T-helper 17 cell (primary cell): ENCODE measurements at places on chromosomes 3 and 15. TPM values are rescaled to one million over a fixed set of nuclear protein-coding genes. Genes with fewer than 3 reads are reported as not detected.

Gene CCRL2
- 1.9 TPM for total RNA-seq

- no peak for DNase-seq
Observed at GRCh38 chr3:71862371-71863140, 77.6 kb upstream of the PROK2 start.

GRCh38 chr3:136651581-136651980, 100.6 kb downstream of the STAG1 start:
- no peak for DNase-seq

Gene RBP2
- total RNA-seq = not detected

Gene DISP2
- 0.03 TPM for total RNA-seq

DNA sequence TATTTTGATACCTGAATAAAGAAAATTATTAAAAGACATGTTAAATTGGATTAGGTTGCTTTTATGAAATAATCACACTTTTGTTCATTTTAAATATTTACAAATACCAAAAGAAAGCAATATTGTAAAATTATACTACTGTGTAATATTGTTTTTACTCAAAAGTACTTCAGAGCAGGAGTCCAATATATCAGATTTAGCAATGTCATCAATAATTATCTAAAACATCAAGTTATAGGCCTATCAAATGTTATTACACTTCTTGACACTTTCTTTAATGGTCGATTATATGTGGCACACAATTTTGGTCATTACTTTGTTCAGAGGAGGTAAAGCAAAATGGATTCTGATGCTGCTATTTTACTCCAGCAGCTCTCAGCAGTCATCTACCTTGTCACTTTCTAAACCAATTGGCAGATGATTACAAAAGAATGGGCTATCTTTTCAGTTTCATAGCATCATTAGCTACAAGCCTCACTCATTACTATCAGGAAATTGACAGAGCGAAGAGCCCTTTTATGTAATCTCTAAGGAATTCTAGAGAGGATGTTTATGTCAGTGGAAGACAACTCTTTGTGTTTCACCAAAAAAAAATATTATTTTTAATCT, 318.6 kb downstream of the PLOD2 start:
- DNase-seq = no peak

- no peak for DNase-seq
Observed at GRCh38 chr3:143070977-143071551, 48.5 kb upstream of the CHST2 start.

GRCh38 chr3:29686889-29687592, 406.2 kb downstream of the RBMS3 start:
- no peak for DNase-seq

DNA sequence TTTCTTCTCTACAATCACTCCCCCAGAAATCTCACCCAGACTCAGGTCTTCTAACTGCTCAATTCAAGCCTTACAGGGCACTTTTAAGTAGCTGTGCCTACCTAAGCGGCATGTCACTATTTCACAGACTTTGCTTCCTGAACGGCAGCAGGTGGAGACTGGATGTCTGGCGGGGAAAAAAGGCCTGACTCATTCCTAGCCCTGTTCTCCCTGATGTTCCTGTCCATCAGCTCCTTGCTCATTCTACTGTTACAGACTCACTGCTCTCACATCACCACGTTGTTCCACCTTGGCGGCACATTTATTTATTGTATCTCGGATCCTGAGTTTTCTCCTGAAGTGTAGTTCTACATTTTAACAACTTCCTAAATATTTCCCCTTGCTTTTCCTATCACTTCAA, 52.6 kb upstream of the ATP11B start:
- DNase-seq = no peak

GRCh38 chr3:76661527-76662250, 378.2 kb upstream of the ROBO2 start:
- DNase-seq = no peak

Gene TMC3
- total RNA-seq = not detected

- no peak for DNase-seq
Observed at GRCh38 chr3:89252860-89253259, 145.4 kb downstream of the EPHA3 start.

Gene KCNAB1
- total RNA-seq = not detected

DNA sequence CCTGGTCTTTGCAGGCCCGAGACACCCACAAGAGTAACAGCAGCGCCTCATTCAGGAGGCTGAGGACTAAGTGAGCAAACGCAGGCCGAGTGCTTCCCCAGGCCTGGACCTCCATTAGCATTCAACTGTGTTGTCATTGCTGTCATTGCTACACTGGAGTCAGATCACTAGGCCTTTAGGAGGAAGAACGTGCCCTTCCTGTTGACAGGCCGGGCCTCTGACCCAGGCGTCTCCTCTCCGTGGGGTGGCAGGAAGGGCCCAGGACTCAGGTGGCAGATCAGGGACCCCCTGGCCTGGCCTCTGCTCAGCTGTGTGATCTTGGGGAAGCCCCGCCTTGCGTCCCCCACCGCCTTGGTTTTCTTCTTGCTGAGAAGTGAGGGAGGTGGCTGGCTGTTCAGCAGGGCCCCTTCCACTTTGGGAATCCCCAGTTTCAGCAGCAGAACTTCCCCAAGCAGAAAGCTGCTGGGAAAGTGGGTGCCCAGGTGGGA, 19.1 kb downstream of the ZDHHC19 start:
- peak; percentile 49 for DNase-seq

GRCh38 chr3:18481946-18482548, 56.9 kb upstream of the SATB1 start:
- no peak for DNase-seq

DNA sequence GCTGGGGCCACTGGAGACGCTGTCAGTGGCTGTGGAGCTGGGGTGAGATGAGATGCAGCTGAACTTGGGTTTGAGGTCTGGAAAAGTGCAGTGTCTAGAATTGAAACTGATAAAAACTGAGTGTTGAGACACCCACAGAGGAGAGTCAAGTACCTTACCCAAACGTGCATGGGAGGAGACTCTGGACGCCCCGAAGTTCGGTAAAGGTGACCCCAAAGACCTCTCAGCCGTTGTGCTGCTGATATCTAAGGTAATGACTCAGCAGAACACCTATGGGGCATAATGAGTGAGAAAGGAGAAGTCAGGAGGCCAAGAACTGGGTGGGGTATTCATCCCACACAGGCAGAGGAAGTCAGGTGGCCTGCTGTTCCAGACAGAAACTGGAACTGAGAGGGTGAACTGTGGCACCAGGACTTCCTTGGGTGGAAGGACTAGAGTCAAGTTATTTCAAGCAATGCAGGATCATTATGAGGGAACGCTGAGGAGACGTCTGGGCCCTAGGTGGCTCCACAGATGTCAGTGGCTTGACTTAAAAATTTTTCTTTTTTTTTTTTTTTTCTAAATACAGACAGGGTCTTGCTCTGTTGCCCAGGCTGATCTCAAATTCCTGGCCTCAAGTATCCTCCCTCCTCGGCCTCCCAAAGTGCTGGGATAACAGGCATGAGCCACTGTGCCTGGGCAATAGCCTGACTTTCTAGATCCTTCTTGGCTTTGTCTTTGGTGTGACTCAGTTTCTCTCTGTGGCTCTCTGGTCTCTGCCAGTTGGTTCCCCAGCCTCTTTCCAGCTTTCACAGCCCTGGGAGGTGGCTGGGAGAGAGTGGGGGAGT, 67.6 kb upstream of the GCNT3 start:
- no peak for DNase-seq

Gene TF
- 1.3 TPM for total RNA-seq

- no peak for DNase-seq
Observed at GRCh38 chr3:71468311-71469137, 115.0 kb downstream of the FOXP1 start.

GRCh38 chr15:52180196-52180835, 10.9 kb downstream of the GNB5 start:
- no peak for DNase-seq

GRCh38 chr3:77320514-77320913, 280.6 kb downstream of the ROBO2 start:
- no peak for DNase-seq

DNA sequence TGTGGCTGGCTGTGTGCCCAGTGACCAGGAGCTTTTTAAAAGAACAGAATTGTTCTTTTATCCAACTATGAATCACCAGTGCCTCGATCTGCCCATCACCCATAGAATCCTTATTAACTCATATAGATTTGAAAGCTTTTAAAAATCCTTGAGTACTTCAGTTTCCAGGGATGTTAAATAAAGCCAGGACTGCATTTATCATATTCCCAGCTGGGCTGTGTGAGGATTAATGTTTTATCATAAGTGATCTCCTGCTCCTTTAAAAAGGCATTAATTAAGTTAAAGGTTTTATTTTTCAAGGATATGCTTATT, 234.0 kb downstream of the MYRIP start:
- no peak for DNase-seq
